ENCODE measurements at places on chromosomes 2 and 18. TPM values are rescaled to one million over a fixed set of nuclear protein-coding genes. Genes with fewer than 3 reads are reported as not detected.

The SULT1C3 gene
- total RNA-seq = not detected

The PROKR1 gene
- 3.9 TPM for total RNA-seq

The SLC35G4 gene
- not detected for total RNA-seq

- no peak overlapping the region for H3K27ac ChIP-seq
- H3K36me3 ChIP-seq = no peaks in the 10 kb centered on the region
- no peak overlapping the region for H3K4me3 ChIP-seq
- H3K4me1 ChIP-seq = no peaks in the 10 kb centered on the region
These were observed 19.2 kb downstream of the PMAIP1 start for GRCh38 chr18:59918997-59919396.

GRCh38 chr2:230144355-230144754 lies 75.4 kb downstream of the SP110 start:
- no peak for DNase-seq
- H3K27ac ChIP-seq = no peak overlapping the region
- H3K4me1 ChIP-seq = no peaks in the 10 kb centered on the region
- H3K27me3 ChIP-seq = no peaks in the 10 kb centered on the region
- H3K4me3 ChIP-seq = no peak overlapping the region

The RFX8 gene
- total RNA-seq = 1.3 TPM

- no peaks in the 10 kb centered on the region for H3K27me3 ChIP-seq
- no peaks in the 10 kb centered on the region for H3K4me1 ChIP-seq
- no peaks in the 10 kb centered on the region for H3K36me3 ChIP-seq
- no peak overlapping the region for H3K4me3 ChIP-seq
These were observed 107.3 kb downstream of the DTNB start for GRCh38 chr2:25566094-25566493.

DNA sequence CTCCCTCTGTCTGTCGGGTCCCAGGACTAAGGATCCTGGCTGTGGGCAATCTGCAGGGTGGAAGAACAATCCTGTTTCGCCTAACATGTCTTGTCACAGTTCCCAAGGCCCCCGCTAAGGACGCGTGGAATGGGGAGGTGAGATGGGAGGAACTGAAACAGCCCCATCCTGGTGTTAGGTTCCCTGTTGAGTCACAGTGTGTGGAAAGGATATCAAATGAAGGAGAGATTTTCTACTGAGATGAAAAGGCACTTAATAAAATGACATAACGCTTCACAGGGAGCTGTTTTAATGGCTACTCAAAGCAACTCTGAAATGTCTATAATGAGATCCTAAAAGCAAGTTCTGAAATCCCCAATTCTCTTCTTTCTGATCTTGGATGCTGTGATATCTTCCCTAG lies 52.5 kb downstream of the RAB31 start:
- no peaks in the 10 kb centered on the region for H3K36me3 ChIP-seq
- H3K4me3 ChIP-seq = no peak overlapping the region
- H3K27ac ChIP-seq = no peak overlapping the region
- DNase-seq = no peak

The SGPP2 gene
- not detected for total RNA-seq

DNA sequence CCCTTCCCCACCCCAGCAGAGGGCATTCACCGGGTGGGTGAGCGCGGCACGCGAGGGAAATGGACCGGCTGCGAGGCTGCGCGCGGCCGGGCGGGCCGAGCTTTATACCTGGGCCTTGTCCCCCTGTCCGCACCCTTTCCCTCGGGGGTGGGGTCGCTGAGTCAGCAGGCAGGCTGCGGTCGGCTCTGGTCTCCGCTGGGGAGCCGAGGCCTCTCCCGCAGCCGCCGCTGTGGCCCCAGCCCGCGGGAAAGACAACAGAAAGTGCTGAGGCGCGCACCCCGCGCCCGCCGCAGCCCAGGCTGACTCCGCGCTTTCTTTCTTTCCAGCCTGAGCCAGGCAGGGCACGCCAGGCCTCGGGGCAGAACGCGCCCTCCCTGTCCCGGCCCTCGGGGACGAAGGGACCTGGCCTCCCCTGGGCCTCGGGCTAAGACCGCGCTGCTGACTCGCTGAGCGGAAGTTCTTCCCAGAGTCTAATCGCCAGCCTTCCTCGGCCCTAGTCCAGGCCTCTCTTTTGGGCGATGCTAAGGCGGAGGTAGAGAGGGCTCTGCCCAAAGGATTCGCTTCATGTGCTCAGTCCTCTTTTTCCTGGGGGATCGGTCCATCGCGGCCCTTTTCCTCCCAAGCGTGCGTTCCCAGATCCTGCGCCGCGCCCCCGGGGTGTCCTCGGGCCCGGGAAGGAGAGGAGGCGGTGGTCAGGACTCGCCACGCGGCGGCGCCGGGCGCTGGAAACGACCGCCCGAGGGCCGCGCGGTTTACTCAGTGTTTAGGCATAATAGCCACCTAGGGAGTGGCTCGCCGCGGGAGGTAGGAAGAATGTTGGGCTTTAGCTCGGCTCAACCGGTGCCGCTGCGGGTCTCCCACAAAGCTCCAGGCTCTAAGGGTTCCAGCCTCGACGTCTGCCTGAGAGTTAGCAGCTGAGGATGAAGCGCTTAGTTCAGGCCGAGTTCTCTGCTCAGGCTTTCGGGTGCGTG lies at the start of gene CRYBA2:
TSS of gene CRYBA2 (minus strand) at position 78 of the 971 bp plus-strand sequence. CDS start 246 bp downstream, outside the sequence.
- peaks cover 8% of the 10 kb centered on the region for H3K4me1 ChIP-seq
- H3K27me3 ChIP-seq = peaks cover 100% of the 10 kb centered on the region
- DNase-seq = no peak
- no peak within 1 kb of the TSS for H3K4me3 ChIP-seq

- DNase-seq = no peak
- no peak overlapping the region for H3K27ac ChIP-seq
- H3K4me1 ChIP-seq = peaks cover 3% of the 10 kb centered on the region
These were observed 469.0 kb upstream of the SALL3 start for GRCh38 chr18:78510636-78511035.
